ENCODE measurements at places on chromosomes 2 and 18.

DNA sequence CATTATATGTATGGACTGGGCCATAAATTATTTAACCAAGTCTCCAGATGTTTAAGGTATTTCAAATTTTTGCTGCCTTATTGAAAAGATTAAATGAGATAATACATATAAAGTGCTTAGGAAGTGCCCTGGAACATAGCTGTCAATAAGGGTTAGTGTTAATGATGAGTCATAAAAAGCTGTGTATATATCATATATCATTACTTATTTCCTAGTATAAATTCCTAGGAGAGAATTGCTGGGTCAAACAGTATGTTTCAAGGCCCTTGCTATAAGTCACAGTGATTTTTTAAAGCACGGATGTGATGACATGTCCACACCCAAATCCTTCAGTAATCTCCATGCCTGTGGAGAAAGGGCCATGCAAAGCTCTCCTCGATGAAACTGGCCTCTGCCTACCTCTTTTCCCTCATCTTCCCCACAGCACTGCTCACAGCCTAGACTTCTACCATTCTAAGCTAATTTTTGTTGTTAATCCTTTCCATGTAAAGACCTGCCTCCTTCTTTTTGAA is 8.5 kb downstream of the ZNF2 start:
- no peak for DNase-seq

- DNase-seq, result no peak
These were observed 62.2 kb downstream of the COL6A3 start for GRCh38 chr2:237351796-237352195.

DNA sequence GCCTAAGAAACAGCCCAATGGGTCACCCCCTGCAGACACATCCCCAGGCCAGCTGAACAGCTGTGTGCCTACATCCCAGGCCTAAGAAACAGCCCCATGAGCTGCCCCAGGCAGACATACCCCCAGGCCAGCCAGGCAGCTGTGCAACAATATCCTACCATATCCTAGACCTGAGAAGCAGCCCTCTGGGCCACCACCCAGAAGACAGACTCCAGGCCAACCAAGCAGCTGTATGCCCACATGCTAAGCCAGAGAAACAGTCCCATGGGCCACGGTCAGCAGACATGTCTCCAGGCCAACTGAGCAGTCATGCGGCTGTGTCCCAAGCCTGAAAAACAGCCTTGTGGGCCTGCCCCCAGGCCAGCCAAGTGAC is 205.5 kb downstream of the ATAD2B start:
- DNase-seq, result no peak

DNA sequence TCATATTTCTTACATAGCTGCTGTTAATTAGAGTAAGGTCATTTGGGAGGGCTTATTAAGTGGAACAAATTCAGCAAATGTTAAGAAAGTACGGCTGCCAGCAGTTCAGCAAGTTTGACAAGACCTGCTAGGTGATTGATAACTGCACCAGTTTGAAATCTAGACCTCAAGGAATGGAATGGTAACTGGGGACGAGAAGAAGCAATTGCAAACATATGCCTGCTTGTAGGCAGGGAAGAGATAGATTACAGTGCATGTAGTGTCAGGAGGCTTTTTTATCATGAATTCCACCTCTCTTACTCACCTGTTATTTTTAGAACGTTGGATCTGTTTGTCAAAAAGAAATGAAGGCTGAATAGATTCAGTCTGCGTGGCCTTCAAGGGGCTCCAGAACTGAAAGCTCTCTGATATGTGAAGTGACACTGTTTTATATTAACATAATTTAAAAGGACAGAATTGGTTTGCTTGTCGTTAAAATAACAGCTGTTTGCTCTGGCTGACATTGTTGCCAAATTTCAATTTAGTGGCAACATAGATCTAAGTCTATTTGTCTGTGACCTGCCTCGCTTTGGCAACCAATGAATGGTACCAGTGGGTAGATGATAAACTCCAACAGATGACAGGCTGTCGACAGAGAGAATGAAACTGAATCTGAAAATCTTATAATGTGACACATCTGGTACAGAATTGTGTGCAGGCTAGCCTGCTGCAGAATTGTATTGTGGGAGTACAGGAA is 199.3 kb downstream of the ZNF407 start:
- no peak for DNase-seq

DNA sequence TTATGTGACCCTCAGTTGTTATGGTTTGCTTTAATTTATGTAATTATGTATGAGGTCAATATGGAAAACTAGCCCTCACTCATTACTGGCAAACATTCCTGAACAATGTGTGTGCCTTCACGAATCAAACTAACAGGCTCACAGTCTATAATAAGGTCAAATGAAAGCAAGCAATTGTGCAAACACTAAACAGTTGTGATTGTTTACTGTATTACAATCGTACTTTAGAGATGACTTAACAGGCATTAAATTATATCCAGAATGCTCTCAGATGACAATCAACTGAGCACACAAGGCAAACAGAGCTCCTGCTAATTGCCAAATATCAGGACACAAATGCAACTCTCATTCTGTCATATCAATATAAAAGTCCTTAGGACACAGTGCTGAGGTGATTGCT is 29.5 kb downstream of the COL5A2 start:
- DNase-seq, result no peak

DNA sequence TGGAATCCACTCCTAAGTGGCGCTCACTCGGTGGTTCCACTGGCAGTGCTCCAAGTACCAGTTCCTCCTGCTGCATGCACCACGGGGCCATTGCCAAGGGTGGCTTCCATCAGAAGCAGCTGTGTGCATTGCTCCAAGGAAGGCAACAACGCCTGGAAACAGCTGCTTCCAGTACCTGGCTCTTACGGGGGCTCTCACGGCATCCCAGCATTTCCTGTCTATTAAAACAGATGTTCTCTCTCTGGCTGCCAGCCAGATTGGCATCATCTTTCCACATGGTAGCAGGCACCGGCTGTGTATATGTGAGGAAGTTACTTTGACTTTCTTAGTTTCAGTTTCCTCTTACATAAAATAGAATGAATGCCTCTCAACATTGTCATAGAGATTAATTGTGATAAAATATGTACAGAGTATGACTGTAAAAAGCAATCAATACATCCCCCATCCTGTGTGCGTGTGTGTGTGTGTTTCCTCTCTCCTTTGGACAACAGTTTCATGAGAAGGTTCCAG is 84.9 kb downstream of the CMPK2 start:
- DNase-seq, result peak; percentile 75

DNA sequence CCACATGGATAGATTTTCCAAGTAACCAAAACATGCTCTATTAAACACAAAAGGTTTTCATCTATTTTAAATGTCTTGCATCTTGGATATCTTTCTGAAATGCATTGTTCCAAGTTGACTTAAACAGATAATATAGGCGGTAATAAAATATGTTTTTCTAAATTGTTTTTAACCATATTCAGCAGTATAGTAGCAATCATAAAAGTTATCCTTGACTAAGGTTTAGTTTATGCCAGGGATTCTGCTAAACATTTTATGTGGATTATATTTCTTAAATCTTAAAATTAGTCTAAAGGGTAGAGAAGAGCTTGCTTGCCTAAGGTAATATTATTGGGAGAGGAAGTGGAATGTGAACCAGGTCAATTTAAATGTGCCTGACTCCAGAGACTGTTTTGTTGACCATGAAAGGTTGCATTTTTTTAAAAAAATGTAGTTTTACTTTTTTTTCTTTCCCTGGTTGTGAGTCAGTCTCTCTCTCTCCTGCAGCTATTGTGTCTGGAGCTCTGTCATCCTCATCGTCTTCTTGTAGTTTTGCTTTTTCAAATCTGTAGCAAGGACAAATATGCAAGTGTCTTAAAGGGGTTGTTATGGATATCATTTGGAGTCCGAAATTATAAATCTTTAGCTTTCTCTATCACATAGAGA is 309.1 kb upstream of the COL3A1 start:
- no peak for DNase-seq

DNA sequence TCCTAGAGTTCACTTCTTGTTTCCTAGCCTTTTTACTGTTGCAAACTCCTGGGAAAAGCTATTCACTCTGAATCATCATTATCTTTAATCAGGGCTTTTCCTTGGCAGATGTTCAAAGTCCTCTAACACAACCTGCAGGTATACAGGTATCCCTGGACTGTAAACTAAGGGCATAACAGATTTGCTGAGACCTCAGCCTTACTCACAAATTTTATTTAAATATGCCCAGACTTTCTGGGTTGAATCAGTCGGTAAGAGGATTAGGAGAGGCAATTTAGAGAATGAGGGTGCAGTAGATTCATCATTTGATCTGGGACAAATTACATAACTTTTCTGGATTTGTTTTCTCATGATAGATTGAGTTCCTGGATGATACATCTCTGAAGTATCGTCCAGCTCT is 217.8 kb upstream of the STON1 start:
- DNase-seq, result no peak

- DNase-seq, result no peak
These were observed 31.8 kb upstream of the ST8SIA3 start for GRCh38 chr18:57320603-57321002.

- DNase-seq, result no peak
These were observed 3.8 kb upstream of the ATP8B1 start for GRCh38 chr18:57806978-57807285.

- peak; percentile 67 for DNase-seq
These were observed 277.5 kb downstream of the AFF3 start for GRCh38 chr2:99864561-99865553.

DNA sequence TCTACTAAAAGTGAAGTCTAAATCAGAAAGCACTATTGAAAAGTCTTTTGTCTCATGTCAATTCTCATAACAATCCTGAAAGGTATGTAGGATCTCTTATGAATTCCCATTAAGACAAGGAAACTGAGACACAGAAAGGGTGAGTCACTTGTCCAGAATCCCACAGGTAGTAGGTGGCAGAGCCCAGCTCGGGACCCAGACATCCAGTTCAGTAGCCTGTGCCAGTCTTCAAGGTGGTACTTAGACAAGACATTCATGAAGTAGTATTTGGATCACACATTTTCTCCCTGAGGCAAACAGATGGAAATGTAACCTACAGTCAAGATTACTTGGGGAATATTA is 14.8 kb upstream of the PARD3B start:
- DNase-seq, result no peak

GRCh38 chr2:9654452-9655100 is 23.8 kb upstream of the YWHAQ start:
- DNase-seq, result no peak

DNA sequence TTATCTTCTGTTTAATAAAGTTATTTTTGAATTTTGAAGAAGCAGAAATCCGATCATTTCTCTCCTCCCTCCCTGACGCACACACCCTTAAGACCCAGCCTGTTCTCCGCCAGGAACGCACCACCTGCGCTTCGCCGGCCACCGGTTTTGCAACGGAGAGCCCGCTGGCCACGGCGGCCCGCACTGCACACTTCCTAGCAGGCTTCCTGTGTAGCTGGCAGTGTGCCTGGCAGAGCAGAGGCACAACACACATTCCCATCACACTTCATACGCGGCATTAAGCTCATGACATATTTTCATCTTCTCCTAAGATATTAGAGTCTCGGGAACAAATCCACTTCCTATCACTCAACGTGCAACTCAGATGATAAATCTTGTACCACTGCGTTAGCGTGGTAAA is 148.0 kb downstream of the HDAC4 start:
- DNase-seq, result peak; percentile 60

DNA sequence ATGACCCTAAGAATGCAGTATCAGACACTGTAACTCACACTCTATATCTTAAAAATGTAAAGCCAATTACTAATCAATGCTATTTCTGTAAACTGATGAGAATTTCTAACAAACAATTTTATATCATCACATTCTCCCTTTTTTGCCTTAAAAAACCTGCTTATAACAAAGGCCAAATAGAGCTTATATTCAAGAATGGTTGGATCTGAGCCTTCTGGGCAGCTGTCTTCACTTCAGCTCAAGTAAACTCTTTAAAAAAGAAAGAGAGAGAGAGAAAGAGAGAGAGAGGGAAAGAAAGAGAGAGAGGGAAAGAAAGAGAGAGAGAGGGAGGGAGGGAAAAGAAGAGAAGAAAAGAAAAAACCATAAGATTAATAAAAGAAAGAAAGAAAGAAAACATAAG is 231.8 kb downstream of the KCNE4 start:
- no peak for DNase-seq

- no peak for DNase-seq
These were observed 33.1 kb downstream of the MEX3C start for GRCh38 chr18:51164342-51164741.

DNA sequence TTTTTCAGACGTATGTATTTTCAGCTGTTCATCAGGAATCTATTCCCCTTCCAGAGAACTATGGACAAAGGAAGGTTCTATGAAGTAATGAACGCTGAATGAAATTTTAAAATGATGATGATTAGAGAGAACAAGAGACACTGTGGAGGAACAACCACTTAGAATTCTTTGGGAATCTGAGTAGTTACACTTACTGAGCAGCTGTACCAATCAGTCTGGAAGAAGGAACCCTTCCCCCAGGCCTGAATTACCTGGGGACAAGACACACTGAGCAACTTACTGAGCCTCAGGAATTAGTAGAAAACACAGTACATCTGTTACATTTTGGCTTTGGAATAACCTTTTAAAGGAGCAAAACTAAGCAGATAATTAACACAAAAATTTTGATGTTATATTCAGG is 1.9 kb downstream of the MSTN start:
- DNase-seq, result no peak

DNA sequence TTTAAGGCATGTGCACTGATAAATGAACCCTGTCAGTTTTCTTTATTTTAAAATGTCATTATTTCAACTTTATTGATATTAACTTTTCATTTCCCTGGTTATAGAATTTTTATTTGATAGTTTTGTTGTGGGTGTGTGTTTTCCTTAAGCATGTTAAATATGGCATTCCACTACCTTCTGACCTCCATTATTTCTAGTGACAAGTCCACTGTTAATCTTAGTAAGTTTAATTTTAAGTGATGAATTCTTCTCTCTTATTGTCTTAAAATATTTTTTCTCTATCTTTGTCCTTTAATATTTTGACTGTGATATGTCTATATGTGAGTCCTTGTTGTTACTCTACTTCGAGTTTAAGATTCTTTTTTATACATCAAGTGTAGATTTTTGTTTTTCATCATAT is 685.7 kb downstream of the GALR1 start:
- no peak for DNase-seq

DNA sequence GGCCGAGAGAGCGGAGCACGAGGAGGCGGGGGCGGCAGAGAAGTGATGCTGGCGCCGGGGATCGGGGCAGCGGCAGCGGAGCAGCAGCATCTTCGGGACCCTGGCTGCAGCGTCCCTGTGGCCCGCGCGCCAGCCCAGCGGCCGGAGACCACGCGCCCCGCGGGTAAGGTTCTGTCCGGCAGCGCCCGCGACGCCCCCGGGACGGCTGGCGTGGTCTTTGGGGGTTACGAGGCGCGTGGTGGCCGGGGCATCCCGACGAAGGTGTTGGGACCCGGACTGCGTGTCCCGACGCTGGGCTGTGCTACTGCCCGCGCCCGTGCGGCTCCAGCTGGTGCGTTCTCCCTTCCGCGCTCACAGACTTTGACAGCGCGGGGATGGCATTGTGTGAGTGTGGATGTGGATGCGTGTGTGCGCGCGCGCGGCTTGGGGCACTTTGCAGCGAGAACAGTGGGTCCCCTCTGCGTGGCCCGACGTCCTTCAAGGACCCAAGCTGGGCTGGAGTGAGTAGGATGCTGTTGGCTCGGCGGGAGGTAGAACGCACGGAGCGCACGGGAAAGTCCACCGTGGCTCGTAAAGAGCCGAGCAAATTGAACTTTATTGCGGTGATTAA is 405.0 kb downstream of the XIRP2 start:
- peak; percentile 33 for DNase-seq

- DNase-seq, result no peak
These were observed 284.6 kb upstream of the UBE2E3 start for GRCh38 chr2:180695586-180696401.

- DNase-seq, result no peak
These were observed 69.5 kb downstream of the CAVIN2 start for GRCh38 chr2:191777351-191777750.

Measured in kidney (tissue), 22 donors.